NCI-H1436 (cell line): ENCODE measurements at places on chromosomes 16 and 17.

GRCh38 chr16:30996324-30996984 is 11.4 kb downstream of the HSD3B7 start:
- no peak for DNase-seq

DNA sequence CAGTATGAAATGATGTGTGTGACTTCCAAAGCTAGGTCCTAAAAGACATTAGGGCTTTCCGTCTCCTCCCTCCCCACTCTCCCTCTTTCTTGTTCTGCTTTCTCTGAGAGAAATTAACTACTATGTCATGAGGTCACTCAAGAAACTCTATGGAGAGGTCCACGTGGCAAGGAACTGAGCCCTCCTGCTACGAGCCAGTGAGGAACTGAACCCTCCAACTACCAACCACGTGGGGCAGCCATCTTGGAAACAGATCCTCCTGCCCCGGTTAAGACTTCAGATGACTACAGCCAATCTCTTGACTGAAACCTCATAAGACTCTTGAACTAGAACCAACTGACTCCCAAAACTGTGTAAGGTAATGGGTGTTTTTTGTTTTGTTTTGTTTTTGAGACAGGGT is 4.2 kb upstream of the ALOX15 start:
- DNase-seq: no peak

GRCh38 chr17:38545531-38546225 is 60.1 kb downstream of the SRCIN1 start:
- no peak for DNase-seq

- DNase-seq: no peak
These were observed 34.8 kb upstream of the NDRG4 start for GRCh38 chr16:58464916-58465731.

DNA sequence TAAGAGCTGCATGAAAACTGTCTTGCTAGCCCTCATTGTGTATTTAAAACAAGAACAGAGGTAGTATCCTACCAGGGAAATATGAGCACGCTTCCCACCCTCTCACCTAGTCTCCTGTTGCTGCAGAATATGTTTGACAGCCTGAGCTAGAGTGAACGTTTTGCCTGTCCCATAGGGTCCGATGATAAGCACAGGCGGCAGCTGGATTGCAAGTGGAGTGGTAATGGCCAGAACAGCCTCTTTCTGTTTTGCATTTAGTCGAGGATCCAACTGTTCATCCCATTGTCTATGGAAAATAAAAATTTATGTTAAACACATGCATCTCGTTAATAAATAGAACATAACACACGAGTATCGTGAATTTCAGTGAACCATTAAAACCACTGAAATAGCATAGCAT is 84.2 kb downstream of the HELZ start:
- no peak for DNase-seq

GRCh38 chr16:1596516-1596915 is 15.4 kb downstream of the IFT140 start:
- DNase-seq: no peak

DNA sequence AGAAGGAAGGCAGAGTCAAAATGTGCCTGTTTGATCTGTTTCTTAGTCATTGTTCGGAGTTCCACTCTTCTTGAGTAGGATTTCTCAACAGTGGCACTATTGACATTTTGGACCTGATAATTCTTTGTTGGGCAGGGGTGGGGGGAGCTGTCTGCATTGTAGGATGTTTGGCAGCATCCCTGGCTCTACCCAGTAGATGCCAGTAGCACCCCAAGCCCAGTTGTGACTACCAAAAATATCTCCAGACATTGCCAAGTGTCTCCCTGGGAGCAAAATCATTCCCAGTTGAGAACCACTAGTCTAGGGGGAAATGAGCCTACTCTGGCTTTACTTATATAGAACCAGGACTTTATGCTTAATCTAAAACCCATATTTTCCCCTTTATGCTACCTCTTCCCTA is 1.1 kb upstream of the GFOD2 start:
- DNase-seq: no peak

GRCh38 chr17:5986644-5987043 is 83.5 kb upstream of the WSCD1 start:
- no peak for DNase-seq

- no peak for DNase-seq
These were observed 8.3 kb upstream of the SDR42E1 start for GRCh38 chr16:82019535-82019934.

DNA sequence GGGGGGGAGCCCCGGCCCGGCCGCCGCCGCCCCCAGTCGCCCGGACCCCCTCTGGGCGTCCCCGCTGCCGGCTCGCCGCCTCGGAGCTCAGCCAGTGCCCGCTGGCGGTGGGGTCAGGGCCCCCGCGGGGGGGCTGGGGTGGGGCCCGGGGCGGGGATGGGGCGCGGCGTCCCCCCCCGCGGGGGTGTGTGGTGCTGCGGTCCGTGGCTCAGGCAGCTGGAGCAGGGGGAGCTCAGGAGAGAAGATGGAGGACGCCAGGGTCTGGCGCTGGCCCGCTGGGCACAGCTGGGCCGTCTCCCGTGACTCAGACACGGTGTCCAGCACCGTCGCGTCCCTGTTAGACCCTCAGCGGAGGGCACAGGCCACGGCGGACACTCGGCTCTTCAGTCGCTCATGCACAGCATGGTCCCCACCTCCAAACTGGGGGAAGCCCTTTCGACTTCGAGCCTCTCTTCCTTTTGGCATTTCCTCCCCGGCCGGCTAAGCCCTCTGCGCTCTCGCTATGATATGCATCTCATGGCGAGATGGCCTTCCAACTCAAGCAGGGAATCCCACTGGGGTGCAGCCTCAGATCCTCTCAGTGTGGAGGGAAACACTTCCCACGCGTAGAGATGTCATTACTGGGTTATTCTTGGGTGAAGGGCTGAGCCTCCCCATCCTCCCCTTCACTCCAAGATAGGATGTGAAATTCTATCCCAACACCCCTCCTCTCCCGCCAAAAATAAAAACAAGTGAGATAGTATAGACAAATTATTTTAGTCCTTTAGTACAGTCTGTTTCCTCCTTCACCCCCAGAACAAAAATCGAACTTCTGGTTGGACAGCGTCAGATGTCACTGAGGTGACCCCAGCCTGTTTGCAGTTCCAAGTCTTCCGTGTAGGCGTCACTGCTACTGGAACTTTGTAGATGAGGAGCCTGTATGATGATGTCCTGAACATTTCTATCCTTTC is 522 bp upstream of the VEZF1 start:
- DNase-seq: peak; percentile 79

DNA sequence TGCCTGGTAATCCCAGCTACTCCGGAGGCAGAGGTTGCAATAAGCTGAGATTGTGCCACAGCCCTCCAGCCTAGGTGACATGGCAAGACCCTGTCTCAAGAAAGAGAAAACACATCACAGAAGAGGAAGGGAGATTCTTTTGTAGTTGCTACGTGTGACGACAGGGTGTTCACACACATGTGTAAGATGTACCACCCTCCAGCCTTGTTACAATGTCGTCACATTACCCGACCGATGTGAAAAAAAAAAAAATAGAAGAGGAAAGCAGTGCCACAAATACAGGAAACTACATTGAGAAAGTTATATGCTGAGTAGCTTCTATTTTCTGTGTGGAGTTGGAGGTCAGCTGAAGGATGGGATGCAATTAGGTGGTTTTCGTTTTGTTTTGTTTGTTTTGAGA is 56.0 kb downstream of the CLUH start:
- DNase-seq: no peak

DNA sequence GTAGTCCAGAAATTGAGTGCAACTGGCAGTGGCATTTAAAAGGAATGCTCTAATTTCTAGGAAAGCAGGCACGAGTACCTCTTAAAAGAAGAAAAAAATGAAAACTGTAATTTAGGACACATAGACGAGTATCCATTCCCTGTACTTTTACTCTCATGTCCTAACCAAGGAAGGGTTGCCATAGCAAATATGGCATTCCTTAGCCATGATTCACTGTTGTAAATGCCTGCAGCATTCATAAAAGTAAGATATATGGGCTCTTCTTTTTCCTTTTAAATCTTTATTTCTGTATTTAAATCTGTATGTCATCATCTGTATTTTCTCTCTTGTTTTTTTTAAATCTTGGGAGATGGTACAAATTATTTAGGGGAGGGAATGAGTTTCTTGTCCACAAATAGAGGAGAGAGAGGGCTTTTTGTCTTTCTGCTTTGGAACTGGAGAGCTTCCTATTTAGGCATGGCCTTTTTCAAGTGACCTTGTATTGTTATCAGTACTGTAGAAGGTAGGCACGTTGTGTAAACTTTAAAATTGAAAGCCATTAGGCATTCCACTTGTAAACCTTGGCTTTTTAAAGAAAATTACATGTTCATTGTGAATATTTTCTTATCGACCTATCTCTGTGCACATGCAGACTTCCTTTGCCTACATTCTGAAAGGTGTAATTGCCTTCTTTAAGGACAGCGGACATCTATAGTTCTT is 50.0 kb downstream of the TENT4B start:
- DNase-seq: no peak

- DNase-seq: no peak
These were observed 12.1 kb downstream of the CMIP start for GRCh38 chr16:81456523-81457325.

DNA sequence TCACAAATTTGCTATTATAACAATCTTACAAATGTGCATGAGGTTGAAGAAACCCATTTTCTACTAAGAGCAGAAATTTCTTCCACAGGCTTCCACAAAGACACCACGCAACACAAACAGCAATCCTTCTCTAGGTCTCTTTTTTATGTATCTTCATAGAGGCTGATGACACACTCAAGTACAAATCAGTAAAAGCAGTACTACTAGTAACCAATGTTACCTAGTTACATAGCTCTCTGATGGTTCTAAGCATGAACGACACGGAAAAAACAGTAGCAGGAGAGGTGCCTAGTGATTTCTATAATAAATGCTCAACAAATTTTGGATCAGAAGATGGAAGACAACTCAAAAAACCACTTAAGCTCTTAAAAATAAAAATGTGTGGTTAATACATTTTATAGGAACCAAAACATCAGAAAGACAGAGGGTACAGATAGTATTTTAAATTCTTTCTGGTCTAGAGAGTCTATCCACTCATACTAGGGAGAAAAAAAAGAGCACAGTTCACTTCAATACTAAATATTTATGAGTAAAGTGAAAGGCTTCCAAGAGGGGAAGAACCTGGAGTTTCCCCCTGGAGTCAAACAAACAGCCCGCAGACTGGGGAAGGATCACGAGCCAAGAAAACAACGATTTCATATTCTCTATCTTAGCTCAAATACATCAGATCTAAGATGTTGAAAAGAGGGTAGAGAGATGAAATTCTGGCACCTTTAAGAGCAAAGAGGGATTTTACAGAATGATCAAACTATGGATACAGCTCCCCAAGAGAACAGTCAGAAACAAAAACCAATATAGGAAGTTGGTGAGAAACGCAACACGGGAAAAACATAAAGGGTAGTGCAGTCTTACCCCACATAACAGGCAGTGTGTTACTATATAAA is 40.2 kb downstream of the SMG6 start:
- DNase-seq: no peak

- no peak for DNase-seq
These were observed 236.4 kb upstream of the AXIN2 start for GRCh38 chr17:65797809-65798208.

DNA sequence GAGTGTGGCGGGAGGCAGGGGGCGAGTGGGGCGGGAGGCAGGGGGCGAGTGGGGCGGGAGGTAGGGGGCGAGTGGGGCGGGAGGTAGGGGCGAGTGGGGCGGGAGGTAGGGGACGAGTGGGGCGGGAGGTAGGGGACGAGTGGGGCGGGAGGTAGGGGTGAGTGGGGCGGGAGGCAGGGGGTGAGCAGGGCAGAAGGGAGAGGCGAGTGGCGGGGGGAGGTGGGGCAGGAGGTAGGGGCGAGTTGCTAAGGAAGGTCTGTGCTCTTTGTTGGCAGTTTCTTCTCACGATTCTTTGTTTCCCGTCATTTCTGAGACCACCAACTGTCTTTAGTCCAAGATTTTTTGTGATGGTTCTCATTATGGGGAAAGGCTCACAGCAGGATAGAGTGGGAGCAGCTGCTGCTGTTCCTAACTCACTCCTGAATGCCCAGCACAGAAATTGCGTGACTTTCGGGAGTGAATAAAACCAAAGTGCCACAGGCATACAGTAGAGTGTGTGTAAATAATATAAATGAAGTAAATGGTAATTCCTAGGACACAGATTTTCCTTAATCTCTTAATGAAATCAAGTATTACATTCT is 44.7 kb downstream of the COG7 start:
- no peak for DNase-seq

GRCh38 chr17:50707289-50708049 is at the start of gene ANKRD40:
Gene ANKRD40, minus strand, starts transcription at chr17:50707914. Its CDS starts 260 bp downstream, at chr17:50707654.
- peak; percentile 91 for DNase-seq

GRCh38 chr16:68396481-68396880 is 51.8 kb downstream of the SMPD3 start:
- peak; percentile 25 for DNase-seq

GRCh38 chr17:82831041-82831817 is 8.6 kb downstream of the ZNF750 start:
- DNase-seq: no peak

DNA sequence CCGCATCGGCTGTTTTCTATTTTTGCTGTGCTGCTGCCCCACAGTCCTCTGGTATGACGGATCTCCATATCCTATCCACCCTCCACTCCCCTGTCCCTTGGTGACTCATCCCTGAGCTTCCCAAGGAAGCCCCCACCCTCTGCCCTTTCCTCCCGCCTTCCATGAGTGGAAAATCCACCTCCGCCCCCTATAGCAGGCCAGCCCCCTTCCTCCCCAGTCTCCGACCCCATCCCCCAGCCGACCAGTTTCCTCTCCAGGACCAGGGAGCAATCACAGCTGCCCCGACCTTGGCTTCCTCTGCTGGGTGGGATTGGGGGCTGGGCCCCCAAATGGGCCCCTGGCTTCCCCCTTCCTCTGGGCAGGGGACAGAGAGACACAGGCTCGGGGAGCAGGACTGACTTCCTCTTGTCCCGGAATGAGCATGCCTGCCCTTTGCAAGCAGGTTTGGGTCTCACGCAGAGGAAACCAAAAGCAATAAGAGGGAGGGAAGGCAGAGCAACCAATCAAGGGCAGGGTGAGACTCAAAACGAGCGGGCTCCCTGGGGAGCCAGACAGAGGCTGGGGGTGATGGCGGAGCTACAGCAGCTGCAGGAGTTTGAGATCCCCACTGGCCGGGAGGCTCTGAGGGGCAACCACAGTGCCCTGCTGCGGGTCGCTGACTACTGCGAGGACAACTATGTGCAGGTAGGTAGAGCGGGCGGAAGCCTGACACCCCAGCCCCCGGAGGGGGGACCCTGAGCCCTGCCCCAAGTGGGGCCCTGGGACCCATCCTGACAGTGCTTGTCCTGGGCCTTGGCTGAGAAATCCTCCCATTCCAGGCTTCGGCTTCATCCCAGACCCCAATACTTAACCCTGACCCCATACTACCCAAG is at the start of the genes ABI3 and GNGT2:
ABI3 (plus strand) TSS at position 550 of the 872 bp plus-strand sequence; CDS start at position 568, 18 bp downstream.
GNGT2 (minus strand) TSS at position 417 of the 872 bp plus-strand sequence. CDS start 3,152 bp downstream, outside the sequence.
- peak; percentile 37 for DNase-seq

DNA sequence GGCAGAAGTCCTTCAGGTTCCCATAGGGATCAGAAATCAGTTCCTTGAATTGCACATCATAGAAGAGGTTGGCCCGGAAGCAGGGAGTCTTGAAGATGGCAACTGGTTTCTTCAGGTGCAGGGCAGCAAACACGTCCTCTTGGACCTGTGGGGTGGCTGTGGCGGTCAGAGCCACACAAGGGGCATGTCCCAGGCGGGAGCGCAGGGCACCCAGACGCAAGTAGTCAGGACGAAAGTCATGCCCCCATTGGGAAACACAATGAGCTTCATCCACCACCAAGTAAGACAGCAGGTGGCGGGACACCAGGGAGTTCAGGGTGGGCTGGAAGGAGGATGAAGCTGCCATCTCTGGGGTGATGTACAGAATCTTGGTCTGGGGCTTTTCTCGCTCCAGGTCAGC is 4.4 kb downstream of the RECQL5 start:
- no peak for DNase-seq

- no peak for DNase-seq
These were observed 41.5 kb downstream of the NT5M start for GRCh38 chr17:17344507-17345293.
